NCI-H82 (cell line): ENCODE measurements at places on chromosomes 1 and 21.

DNA sequence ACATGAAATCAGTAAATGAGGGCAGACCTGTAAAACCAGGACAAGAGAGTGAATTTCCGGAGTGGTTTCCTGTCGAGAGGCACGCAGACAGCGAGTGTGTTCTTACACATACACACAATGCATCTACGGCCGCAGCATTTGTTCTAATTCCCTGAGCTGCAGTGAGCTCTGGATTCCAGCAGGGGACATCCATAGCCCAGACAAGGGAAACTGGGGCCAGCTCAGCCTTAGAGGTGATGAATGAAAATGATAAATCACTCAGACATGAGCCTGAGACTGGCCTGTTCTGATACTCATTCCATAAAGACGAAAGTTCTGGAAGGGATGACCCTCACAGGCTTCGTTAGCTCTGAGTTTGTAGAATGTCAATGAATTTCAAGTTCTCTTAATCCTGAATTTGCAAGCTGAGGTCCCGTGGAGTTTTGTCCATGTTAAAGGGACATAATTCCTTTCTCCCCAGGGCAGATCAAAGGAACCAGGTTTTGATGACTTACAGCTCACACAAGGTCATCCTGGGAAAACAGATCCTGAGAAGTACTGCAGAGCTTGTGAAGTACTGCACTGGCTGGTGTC, 207.9 kb upstream of the C1orf87 start:
- DNase-seq: peak; percentile 92

GRCh38 chr1:109570414-109570813, 22.0 kb downstream of the GNAI3 start:
- DNase-seq: no peak

DNA sequence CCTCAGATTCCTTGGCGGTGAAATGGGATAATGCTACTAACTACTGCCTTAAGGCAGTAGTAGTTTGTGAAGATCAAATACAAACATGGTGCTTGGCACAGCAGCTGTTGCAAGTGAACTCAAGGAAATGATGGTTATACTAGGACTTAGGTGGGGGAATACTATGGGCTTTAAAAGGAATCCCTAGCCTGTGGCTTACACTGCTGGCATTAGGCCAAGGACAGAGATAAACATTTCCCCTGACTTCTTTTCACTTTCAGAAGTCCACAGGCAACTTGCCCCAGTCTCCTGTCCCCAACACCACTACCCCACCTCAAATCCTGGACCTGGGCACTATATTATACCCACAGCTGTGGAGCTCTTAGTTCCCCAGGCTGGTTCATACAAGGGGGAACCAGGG, 13.1 kb upstream of the VAMP4 start:
- DNase-seq: peak; percentile 48

GRCh38 chr1:18722270-18722669, 91.6 kb downstream of the PAX7 start:
- peak; percentile 96 for DNase-seq

- DNase-seq: peak; percentile 91
These were observed 93.4 kb downstream of the DIRAS3 start for GRCh38 chr1:67957066-67957465.
